Diencephalon (tissue), 1 donor: ENCODE measurements at places on chromosomes 2 and 18. TPM values are rescaled to one million over a fixed set of nuclear protein-coding genes. Genes with fewer than 3 reads are reported as not detected.

The RNF144A gene
- total RNA-seq, result 52.8 TPM

The CDK15 gene
- 0.92 TPM for total RNA-seq

The AMER3 gene
- 33.7 TPM for total RNA-seq

The TEKT4 gene
- 2.5 TPM for total RNA-seq

The FSIP2 gene
- 2.3 TPM for total RNA-seq

The CFAP65 gene
- total RNA-seq, result 2.3 TPM

The ATG9A gene
- 31.8 TPM for total RNA-seq

The DUSP11 gene
- total RNA-seq, result 28.6 TPM

The CCDC178 gene
- total RNA-seq, result 2.3 TPM
